HepG2 (cell line): ENCODE measurements at places on chromosomes 3 and 15.

DNA sequence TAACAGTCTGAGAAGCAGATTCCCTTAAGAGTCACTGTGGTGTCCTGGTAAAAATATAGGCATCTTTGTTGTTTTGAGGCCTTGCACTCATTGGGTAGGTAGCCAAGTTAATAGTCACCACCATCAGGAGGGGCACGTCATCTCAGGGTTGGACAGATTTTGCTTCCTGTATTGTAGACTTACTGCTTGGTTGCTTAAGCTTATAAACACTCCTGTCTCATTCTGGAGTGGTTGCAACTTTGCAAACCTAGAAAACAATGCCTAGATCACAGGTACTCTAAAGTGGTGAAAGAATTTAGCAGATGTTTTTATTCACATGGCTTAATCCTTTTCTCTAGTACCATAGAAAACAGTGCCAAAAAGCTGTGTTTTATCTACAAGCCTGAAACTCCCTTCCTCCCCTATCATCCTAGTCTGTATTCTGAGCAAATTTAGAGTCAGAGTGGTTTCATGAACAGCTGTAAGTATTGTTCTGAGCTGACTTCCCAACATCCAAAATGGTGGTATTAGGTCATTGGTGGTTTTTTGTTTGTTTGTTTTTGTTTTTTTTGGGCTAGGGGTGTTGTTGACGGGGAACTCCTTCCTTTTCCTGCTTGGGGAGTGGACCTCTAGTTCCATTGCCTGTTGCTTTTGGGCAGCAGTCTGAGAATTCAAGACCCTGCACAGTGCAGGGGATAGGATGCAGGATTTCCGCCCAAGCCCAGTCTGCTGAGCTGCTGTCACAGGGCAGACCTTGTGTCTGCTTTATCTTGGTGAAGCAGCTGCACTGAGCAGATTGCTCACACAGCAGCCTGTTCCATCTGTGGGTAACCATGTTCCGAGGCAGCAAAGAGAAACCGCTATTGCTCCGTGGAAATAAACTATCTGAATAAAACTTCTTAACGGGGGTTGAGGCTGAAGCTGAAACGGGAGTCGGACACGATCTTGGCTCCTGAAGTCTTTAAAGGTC lies 202.0 kb downstream of the AKAP13 start:
- no peak for DNase-seq

- peak; percentile 18 for DNase-seq
Measured at GRCh38 chr3:64686446-64686908, 1.3 kb downstream of the ADAMTS9 start.

GRCh38 chr3:171976526-171976925 lies 62.9 kb upstream of the FNDC3B start:
- DNase-seq: no peak

GRCh38 chr3:53936347-53936746 lies 44.7 kb upstream of the SELENOK start:
- DNase-seq: no peak

- no peak for DNase-seq
Measured at GRCh38 chr3:134751831-134752230, 43.2 kb upstream of the EPHB1 start.

GRCh38 chr3:1147819-1148218 lies 55.0 kb downstream of the CNTN6 start:
- DNase-seq: no peak

GRCh38 chr15:68419301-68420175 lies 12.4 kb downstream of the ITGA11 start:
- no peak for DNase-seq

DNA sequence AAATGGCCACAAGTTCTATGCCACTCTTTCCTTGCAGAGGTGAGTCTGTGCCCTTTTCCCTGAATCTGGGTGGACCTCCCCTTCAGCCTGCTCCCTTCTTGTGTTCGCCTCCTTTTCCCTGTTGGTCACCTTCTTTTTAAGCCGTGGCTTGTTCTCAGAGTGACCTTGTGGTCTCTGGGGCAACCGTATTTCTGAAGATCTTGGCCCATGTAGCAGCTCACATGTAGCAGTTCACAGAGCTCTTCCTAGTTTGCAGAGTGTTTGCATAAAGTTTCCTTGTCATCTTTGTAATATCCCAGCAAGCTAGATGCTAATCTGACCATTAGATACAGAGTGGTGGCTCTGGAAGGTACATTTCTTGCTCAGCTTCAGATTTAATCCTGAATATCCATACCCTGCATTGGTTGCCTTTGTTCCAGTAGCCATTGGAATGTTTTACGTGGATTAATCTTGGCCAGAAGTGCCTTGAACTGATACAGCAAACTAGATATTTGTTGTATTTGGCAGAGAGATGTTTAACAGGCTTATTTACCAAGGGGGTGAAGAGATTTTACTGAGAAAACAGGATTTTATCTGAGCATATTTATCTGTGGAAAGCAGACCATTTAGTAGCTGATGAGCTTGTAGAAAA lies 40.7 kb upstream of the BSN start:
- no peak for DNase-seq

- DNase-seq: no peak
Measured at GRCh38 chr3:13579063-13579462, 30.1 kb downstream of the FBLN2 start.
